ENCODE measurements at places on chromosomes 11 and 22. TPM values are rescaled to one million over a fixed set of nuclear protein-coding genes. Genes with fewer than 3 reads are reported as not detected.

Gene FBXO7
- 175 TPM for polyA plus RNA-seq

Gene TRIM68
- 18.4 TPM for polyA plus RNA-seq

Gene GRIA4
- not detected for polyA plus RNA-seq

Gene TBC1D22A
- 28.0 TPM for polyA plus RNA-seq

Gene CDC45
- 3.5 TPM for polyA plus RNA-seq

Gene FAM83F
- polyA plus RNA-seq, result not detected

Gene VSIG10L2
- polyA plus RNA-seq, result not detected

Gene OMP
- polyA plus RNA-seq, result not detected

Gene BEST1
- 0.64 TPM for polyA plus RNA-seq

Gene MEI1
- polyA plus RNA-seq, result 250 TPM

Gene SLC35F2
- 3.0 TPM for polyA plus RNA-seq

Gene C11orf86
- polyA plus RNA-seq, result not detected

Gene INPP5J
- polyA plus RNA-seq, result not detected

Gene DNAJB7
- 0.21 TPM for polyA plus RNA-seq

Gene NNMT
- polyA plus RNA-seq, result 1.0 TPM

Gene APOBEC3H
- polyA plus RNA-seq, result 22.2 TPM

Gene CYP2R1
- polyA plus RNA-seq, result 16.2 TPM

Gene SERHL2
- not detected for polyA plus RNA-seq

Gene POLA2
- 10.1 TPM for polyA plus RNA-seq

Gene SPTBN2
- polyA plus RNA-seq, result not detected

Gene SLC37A4
- 11.4 TPM for polyA plus RNA-seq

Gene GDPD4
- polyA plus RNA-seq, result not detected

Gene OR8G1
- polyA plus RNA-seq, result not detected

Gene SLC35E4
- polyA plus RNA-seq, result 2.7 TPM
